ENCODE measurements at places on chromosomes 1 and 21.
A peak's percentile ranks its signal among the peaks of the same experiment; 100 is the strongest.

DNA sequence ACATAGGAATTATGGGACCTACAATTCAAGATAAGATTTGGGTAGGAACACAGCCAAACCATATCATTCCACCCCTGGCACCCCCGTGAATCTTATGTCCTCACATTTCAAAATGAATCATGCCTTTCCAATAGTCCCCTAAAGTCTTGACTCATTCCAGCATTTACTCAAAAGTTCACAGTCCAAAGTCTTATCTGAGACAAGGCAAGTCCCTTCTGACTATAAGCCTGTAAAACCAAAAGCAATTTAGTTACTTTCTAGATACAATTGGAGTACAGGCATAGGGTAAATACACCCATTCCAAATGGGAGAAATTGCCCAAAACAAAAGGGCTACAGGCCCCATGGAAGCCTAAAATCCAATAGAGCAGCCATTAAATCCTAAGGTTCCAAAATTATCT, 138.9 kb downstream of the PLPPR5 start:
- DNase-seq, result no peak

- DNase-seq, result no peak
Observed at GRCh38 chr1:109252893-109253802, 3.8 kb downstream of the CELSR2 start.

DNA sequence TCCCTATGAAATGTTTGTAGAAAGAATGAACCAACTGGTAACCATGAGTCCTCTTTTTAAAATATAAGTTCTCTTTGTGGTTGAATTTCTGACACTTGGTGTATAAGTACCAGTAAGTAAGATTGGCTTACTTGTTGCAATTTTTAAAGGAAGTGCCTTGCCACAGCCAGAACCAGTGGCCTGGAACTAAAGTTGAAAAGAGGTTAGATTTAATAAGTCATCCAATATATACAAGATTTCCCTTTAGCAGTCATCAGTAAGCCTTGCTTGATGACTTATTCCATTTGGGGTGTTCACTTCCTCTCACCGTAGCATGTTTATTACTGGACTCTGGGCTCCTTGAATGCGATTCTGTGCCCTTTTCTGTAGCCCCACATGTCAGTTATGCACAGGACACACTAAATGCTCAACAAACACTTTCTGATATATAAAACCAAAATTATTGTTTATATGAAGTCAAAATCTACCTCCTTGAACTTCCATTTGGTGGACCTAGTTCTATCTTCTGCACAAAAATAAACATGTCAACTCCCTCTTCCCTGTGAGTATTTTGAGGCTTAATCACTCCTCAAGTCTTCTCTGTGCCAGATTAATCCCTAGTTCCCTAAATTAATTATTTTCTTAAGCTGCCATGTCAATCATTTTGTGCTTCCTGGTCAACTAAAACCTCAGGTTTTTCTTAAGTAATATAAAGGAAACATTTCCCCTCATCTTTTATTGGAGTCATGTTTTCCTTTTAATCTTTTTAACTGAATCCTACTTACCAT, 218.1 kb downstream of the ST6GALNAC3 start:
- DNase-seq, result no peak

DNA sequence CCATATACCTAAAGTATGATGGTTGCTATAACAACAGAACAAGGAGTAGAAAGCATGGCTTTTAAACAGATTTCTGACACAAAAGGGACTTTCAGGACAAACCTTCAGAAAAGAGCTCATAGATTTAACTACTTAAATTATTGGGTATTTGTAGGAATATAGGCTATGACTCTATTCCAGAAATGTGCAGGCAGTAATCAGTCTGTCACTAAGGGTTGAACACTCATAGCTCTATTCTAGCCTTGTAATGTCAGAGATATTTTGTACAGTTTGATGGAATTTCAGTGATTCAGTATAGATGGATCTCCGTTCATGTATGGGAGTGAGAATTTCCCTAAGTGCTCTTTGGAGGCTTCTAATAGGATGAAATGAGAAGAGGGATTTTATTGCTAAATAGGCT, 82.8 kb downstream of the EXTL2 start:
- no peak for DNase-seq

DNA sequence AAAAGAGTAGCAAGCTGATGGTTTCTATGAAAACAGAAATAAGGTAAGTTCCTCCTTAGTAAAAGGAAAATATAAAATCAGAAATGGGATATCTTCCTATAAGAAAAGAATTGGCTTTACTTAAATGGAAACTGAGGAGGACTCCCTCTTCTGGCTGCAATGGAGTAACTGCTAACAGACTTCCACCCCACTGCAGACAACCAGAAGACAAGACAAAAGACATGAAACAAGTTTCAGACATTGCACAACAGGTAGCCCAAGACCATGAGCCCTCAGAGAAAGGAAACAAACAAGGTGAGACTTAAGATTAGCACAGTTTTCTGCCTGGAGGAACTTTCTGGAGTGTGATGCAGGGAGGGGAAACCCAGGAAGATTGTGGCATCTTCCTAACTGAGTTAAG, 17.0 kb upstream of the OLFML2B start:
- DNase-seq, result no peak

- no peak for DNase-seq
Observed at GRCh38 chr21:30882866-30883597, 1.7 kb upstream of the KRTAP11-1 start.

DNA sequence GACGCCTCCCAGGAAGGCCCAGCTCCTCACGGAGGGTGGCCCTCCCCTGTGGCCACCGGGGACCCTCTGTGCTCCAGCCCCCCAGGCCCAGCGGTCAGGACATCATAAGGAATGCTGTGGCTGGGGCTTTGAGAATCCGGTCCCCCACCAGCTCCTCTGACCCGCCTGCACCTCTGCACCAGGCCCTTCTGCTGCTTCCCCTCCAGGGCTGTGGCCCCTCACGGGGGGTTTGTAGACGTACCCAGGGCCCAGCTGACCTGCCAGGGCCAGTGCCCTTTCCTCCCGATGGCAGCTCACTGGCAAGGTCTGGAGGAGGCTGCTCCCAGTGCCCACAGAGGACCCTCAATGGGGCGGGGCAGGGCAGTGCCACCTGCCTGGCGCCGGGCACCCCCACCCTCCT, 103.9 kb upstream of the TTC34 start:
- no peak for DNase-seq

DNA sequence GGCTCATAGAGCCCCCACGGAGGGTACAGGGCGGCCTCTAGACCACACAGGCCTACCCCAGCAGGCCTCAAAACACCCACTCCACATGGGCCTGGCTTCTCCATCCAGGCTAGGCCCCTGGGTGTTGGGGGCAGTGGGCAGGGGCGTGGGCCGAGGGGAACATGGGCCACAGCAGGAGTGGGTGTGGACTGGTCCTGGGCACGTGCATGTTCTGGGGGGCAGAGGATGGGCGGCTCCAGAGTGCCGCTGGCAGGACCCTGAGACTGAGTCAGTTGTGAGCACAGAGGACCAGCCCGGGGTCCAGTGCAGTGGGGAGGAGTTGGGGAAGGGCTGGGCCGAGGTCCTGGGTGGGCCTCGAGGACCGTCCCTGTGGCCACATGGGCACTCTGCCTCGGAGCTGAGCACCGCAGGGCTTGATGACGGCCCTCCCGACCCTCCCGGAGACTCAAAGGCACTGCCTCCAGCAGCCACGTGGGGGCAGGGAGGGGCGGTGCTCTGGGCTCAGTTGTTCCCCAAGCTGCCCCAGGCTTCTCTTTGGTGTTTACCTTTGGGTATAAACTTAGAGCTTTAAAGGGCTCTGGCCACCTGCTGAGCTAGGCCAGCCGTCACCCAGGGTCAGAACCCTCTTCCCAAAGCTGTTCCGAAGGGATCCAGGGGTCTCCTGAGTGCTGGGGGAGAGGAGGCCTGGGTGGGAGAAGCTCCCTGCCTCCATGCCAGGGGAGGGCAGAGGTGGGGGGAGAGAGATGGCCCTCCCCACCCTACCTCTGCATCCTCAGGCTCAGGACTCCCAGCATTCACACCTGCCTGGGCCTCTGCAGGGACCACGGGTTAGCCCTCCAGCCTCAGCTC, 79.9 kb downstream of the MORN1 start:
- peak; percentile 50 for DNase-seq

DNA sequence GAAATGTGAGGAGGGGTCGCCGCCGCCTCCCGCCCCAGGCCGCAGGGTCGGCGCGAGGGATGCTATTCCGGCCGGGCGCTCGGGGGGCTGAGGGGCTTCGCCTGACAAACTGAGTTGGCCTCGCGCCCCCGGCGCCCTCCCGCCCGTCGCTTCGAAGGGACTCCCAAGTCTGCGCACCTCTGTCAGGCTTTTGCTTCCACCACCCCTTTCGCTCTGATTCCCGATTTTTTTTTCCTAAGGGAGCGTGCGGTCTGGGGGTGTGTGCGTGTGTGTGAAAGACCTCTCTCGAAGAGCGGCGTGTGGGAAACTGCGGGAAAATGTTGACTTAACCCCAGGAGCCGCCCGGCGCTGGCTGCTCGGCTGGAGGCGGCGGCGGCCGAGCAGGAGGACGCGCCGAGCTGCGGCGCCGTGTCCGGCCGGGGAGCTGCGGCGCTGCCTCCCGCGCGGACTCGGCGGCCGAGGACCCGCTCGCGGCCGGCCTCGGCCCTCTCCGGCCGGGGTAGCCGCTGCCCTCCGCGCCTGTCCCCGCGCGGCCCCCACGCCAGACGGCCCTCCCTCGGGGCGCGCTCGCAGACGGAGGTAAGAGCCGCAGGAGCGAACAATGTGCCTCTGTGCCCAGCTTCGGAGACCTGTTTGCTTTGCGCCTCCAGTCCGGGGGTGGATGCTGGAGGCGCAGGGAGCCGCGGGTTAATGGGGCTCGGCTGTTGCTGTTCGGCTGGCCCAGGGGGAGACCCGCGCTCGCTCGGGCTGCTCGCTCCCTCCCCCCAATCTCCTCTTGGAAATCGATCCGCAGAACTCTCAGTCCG, 1.1 kb downstream of the ADGRL2 start:
- DNase-seq, result no peak

- DNase-seq, result no peak
Observed at GRCh38 chr1:2197707-2198165, 3.2 kb upstream of the FAAP20 start.

GRCh38 chr1:35573198-35574124, at the start of gene TFAP2E:
TFAP2E (plus strand) TSS chr1:35573314; CDS start chr1:35573578, 264 bp downstream.
- DNase-seq, result no peak

DNA sequence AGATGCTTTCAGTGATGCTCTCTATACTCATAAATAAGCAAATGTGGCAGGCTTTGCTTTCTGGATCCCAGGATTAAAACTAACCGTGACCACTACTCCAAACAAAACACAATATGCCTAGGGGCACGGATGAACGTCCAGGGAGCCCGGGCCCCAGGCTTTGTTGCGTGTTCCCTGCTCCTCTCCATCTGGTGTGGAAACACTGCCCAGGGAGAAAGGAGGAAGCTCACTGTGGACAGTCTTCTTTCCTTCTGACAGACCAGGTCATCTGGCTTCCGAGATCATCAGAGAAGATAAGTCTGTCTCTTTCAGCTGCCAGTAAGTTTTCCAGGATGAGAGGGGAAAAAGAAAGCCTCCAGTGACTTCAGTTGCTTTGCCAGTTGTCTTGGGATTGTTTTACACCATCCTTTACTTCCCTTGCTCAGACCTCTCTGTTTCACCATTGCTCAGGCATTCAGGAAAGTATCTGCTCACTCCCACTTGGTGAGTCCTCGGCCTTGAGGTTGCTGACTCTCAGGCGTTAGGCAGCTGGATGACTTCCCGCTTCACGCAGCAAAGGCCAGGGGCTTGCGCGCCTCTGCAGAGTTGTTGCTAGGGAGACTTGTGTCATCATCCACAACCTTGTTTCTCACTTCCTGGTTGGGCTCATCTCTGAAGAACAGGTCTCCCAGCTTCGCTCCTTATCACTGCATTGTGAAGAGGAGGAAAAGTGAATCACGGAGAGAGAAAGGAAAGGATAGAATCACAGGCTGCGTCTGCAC, 20.6 kb upstream of the PGD start:
- no peak for DNase-seq

DNA sequence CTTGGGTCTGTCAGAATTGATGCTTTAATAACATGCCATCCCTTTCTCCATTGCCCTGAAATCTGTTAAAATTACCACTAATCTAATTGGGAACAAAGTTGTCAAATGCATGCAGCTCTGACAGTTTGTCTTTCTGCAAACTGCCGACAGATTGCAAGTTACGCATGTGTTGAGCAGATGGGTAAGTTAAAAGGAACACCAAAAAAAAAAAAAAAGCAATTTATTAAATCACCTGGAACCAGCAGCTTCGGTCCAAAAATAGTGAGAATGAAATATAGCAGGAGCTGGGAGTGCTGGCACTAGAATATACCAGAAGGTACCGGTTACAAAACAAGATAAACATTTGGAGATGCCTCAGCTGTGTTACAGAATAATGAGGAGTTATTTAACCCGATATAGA, 149.6 kb upstream of the C1orf87 start:
- DNase-seq, result no peak
